ENCODE measurements at places on chromosomes 1 and 21. TPM values are rescaled to one million over a fixed set of nuclear protein-coding genes. Genes with fewer than 3 reads are reported as not detected.

The RGS2 gene
- polyA plus RNA-seq: 3,307 TPM

The MYOG gene
- polyA plus RNA-seq: not detected

The THEMIS2 gene
- 344 TPM for polyA plus RNA-seq

The UTP11 gene
- 26.0 TPM for polyA plus RNA-seq

- no peak for DNase-seq
Observed at GRCh38 chr1:76871355-76871974, 4.2 kb downstream of the ST6GALNAC5 start.

- no peak for DNase-seq
Observed at GRCh38 chr21:43703035-43703880, 15.7 kb upstream of the PDXK start.

DNA sequence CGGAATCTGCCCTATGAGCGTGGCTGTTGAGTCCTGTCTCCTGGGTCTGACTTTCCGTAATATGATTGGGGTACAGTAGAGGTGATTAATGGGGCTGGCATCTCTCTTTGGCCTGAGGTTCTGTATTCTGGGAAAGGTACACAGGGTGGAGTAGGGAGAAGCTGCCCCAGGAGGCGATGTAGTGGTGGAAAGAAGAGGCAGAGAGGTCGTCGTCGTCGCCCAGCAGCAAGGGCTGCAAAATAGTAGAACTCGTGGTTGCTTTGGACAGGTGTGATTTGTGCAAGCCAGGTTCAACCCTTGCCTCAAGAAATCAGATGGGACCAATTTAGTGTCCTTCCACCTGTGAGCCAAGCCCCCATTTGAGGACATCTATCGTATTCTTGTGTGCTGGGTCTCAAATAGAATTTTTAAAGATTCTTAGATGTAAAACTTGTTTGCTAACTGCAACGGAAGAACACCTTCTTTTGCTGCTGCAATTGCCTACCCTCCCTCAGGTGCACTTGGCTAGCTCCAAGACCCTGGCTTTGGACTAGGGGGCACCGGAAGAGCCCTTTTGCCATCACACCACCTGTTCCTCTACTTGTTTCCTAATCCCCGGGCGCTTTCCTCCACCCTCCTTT is 1.3 kb upstream of the HMGN2 start:
- no peak for DNase-seq

- DNase-seq: no peak
Observed at GRCh38 chr1:211521102-211521815, 29.3 kb upstream of the RD3 start.

DNA sequence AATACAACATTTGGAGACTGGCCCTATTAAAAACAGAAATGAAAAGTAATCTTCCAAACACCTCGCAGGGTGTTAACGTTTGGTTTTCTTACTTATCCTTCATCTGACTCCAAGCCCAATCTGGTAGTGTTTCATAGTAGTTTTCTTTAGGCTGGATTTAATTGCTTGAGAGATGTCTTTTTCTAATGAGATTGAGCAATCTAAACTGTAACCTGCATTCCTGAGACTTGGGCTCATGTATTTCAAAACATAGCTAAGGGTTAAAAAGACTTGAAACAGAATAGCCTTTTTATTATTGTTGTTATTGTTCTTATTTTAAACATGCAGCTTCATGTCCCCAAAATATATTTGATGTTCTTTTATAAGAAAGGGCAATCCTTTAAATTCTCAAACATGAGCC is 278.9 kb downstream of the TGFB2 start:
- DNase-seq: no peak

GRCh38 chr21:16205527-16205926 is 475.7 kb downstream of the USP25 start:
- DNase-seq: no peak

- no peak for DNase-seq
Observed at GRCh38 chr1:9714257-9714718, 62.8 kb downstream of the PIK3CD start.

- DNase-seq: peak; percentile 38
Observed at GRCh38 chr21:42465008-42465802, 30.8 kb downstream of the RSPH1 start.

DNA sequence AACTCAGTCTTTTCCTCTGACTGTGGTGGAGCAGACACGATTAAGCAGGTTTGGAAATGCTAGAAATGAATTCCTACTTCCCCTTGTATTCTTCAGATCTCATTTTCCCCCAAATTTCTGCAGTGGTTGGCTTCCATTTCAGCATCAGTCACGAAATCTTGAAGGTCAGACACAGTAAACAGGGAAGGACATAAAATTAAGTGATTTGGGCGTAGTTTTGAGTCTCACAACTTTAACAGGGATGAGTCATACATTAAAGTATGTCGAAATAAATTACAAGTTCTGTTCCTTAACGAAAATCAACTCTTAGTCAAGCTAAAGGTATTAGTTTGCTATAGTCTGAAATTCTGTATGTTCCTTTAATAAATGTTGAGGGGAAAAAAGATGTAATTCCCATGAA is 61.1 kb downstream of the HNRNPR start:
- DNase-seq: peak; percentile 85

- no peak for DNase-seq
Observed at GRCh38 chr1:33996281-33996680, 132.4 kb downstream of the HMGB4 start.

DNA sequence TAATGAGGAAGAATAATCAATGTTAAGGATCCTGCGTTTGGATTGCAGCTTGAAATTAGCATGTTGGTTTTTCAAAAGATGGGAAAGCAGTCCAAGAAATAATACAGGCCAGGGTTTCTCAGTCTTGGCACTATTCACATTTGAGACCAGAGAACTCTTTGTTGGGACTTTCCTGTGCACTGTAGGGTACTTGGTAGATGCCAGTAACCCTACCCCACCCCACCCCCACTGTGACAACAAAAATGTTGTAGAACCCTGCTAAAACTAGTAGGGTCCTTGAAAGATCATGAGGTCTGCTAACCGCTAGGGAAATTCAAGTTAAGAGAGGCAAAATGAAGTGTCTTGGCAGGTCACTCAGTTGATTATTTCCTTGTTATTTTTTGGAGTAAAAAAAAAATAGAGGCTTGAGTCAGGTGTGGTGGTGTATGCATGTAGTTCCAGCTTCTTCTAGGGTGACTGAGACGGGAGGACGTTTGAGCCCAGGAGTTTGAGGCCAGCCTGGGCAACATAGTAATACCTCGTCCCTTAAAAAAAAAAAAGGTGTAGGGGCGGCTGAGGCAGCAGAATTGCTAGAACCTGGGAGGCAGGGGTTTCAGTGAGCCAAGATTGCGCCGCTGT is 53.3 kb downstream of the SPEN start:
- DNase-seq: no peak

DNA sequence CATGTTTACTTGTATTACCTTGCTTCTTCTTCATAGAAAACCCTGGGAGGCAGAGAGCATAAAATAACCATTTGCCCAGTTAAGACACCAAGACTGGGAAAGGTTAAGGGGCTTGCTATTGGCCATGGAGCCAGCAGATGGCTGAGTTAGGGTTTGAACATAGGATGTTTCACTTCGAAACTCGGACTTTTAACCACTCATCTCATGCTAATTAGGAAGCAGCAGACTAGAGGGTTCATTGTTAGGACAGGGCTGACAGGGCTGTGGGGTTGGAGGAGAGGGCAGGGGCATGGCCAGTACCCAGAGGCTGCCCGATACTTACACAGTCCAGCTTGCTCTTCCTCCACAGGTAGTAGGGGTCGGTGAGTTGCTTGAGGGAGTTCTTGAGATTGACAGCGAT is 17.0 kb downstream of the SLC26A9 start:
- no peak for DNase-seq

GRCh38 chr1:183000167-183000962 is 22.9 kb upstream of the LAMC1 start:
- no peak for DNase-seq

GRCh38 chr1:96559707-96560596 is 161.6 kb upstream of the PTBP2 start:
- peak; percentile 34 for DNase-seq

DNA sequence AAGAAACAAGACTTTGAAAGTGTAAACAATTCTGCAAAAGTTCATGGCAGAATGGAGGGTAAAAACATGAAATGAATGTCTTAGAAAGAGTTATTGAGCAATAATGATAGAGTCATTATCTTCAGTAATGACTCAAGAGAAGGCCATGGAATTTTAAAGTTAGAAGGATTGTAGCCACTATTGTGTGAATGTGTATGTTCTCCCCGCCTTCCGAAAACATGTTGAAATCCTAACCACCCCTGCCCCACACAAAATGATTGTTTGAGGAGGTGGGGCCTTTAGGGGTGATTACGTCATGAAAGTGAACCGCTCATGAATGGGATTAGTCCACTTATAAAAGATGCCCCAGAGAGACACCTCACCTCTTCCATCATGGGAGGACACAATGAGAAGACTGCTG is 93.8 kb upstream of the CCDC190 start:
- no peak for DNase-seq

DNA sequence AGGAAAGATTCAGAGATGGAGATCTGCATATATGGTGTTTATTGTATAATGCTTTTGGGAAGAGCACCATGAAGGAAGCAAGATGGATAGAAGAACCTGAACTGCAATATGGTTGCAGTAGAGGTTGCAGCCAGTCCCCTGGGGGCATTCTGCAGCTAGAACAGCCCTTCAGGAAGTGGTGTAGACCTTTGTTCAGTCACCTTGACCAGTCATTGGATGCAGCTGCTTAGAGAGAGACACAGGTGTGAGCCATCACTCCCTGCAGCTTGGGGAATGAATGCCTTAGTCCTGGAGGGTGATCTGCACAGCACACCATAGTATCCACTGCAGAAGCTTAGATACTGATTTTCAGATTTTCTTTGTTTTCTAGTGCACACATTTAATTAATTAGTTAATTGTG is 42.3 kb downstream of the NEK7 start:
- DNase-seq: no peak

DNA sequence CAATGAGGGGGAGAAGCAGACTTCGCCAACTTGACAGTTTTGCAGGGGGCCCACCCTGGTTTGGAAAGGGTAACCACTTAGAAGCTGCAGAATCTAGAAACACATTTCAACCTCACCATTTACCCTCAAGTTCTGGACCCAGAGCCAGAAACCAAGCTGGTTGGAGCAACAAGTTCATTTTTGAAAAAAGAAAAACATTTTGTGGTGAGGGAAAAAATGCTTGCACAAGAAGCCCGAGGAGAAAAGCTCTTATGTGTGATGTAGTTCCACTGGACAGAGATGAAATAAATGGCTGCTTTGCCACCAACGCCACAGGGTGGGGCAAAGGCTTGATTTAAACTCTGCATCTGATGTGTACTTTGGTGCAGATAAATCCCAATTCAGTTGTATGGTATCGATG is 10.6 kb upstream of the NGF start:
- no peak for DNase-seq

DNA sequence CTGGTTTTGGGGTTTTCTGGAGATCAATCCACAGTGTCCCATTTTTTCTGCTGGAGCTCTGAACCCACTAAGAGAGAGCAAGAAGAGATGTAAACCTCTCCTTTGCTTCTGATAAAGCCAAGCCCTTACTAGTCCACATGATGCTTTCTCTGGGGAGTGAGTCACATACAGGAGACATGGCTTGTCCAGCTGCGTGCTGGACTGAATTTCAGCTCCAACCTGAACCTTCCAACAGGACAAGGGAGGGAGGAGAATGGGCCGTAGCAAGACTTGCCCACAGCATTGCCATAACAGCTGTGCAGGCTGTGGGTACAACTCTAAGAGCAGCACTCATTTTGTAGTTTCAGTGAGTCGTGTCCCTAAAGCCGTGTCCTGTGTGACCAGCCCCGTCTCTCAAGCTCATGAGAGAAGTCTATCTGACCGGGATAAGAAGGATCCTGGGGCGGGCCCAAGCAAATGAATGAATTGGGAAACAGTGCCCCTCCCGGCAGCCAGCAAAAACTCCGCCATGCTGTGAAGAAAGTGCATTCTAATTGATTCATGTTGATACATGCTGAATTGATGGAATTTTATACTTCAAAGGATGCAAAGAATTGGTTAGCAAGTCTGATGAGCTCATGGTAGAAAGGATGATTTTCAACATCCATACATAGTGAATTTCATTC is 195.2 kb downstream of the GABPA start:
- DNase-seq: no peak

DNA sequence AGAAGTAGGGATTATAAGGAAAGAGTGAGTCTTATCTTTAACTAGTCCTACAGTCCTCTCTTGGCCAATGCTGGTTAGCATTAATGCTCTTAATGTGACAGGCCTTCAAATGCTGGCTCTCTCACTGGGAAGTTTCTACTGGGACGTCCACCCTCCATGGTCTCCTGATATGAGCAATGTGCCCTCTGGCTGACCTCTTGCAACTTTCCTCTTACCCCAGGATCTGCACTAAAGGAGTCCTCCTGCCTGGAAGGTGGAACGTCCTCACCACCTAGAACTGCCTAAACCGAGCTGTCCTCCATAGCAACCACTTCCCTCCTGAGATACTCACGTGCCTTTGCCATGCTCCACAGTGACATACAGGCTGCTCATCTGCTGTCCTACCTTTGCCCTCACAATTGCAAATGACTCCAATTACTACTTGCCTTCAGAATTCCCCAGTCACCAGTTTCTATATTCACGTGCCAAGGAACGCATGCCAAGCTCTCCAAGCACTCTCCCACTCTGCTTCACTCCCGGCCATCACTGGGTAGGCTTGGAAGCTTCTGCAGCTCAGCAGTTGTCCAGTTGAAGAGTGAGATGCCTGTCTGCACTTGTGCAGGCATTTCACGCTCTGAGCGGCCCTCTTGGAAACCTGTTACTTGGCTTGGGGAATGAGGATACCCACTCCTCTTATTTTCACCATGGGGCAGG is 404.7 kb downstream of the RRAGC start:
- no peak for DNase-seq

DNA sequence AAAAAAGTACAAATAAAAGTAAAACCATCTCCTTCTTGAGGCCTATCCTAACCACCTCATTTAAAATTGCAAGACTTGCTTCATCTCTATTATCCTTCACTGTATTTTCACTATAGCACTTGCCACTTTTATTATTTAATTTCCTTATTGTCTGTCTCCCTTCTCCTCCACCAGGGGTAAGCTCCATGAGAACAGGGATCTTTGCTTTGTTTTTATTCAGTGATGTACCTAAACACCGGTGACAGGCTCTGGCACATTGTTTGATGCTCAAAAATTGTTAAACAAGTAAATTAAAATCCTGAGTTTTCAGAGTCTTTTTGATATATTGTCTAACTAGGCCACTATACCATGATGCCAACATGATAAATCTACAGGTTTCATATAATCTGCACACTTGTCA is 17.2 kb upstream of the SPEN start:
- no peak for DNase-seq

DNA sequence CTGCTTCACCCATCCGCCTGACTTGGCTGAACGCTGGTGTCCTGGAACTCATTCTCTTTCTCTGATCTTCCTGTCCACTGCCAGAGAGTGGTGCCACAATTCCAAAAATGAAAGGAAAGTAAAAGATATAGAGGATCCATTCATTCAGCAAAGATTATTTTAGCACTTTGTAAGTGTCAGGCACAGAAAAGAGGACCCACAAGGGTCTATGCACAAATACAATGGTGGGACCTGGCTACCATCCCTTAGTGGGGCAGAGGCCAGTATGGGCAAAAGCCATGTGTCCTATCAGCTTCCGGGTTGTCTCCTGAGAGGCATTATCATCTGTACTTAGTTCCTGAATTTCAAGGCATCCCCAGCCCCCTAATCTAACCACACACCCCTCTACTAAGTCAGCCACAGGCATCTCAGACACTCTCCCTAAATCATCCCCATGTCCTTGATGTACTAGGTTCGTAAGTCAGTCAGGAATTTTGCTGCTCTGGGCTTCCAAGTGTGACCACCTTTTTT is 19.0 kb downstream of the SSR2 start:
- no peak for DNase-seq

Measured in CD14-positive monocyte (primary cell).